ENCODE measurements at places on chromosomes 6 and 20. TPM values are rescaled to one million over a fixed set of nuclear protein-coding genes. Genes with fewer than 3 reads are reported as not detected.

GRCh38 chr20:42986143-42986773, 203.4 kb downstream of the PTPRT start:
- H3K4me3 ChIP-seq: no peak overlapping the region
- H3K27me3 ChIP-seq: no peaks in the 10 kb centered on the region
- no peaks in the 10 kb centered on the region for H3K36me3 ChIP-seq

DNA sequence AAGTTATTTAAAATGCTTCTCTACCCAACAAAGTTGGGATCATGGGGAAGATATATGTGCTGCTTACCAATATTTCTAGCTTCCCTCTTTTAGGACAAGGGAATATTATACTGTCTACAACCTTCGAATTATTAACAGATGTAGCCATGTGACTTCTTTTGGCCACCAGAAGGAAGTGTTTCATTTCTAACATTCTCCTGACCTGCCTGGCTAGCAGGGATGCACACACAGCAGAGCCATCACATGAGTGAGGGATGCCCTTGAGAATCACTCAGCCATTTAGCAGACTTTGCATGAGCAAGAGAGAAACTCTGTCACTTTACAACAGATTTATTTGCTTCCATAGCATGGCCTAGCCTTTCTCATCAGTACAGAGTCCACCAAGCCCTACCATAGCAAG, 230.7 kb upstream of the MARCKS start:
- peaks cover 12% of the 10 kb centered on the region for H3K4me1 ChIP-seq
- DNase-seq: no peak
- no peaks in the 10 kb centered on the region for H3K36me3 ChIP-seq
- H3K4me3 ChIP-seq: no peak overlapping the region
- H3K27ac ChIP-seq: no peak overlapping the region

Gene KIF6
- total RNA-seq: 1.1 TPM

Gene PBOV1
- total RNA-seq: not detected

Gene FRMD1
- total RNA-seq: 0.13 TPM

- no peaks in the 10 kb centered on the region for H3K4me1 ChIP-seq
- H3K4me3 ChIP-seq: no peak overlapping the region
These were observed 141.5 kb downstream of the C6orf118 start for GRCh38 chr6:165167861-165168260.

Measured in muscle of leg (tissue), 16 donors.